ENCODE measurements at places on chromosomes 5 and 9.

DNA sequence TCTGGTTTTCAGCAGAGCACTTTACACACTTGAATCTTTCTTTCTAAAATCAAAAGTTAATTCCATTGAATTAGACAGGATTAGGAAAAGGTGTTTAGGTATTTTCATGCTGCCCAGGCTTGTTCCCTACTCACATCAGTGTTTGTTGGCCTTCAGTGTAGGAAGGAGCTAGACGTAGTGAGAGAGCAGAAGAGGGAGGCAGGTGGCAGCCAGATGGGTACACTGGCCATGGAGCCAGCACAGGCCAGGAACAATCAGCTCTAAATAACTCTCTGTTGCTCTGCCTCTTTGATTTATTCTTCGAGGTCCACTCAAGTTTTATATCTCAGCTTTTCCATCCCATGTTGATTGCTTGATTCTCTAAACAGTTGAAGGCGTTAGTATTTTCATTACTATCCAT is 529.6 kb downstream of the PSAT1 start:
- DNase-seq: no peak

DNA sequence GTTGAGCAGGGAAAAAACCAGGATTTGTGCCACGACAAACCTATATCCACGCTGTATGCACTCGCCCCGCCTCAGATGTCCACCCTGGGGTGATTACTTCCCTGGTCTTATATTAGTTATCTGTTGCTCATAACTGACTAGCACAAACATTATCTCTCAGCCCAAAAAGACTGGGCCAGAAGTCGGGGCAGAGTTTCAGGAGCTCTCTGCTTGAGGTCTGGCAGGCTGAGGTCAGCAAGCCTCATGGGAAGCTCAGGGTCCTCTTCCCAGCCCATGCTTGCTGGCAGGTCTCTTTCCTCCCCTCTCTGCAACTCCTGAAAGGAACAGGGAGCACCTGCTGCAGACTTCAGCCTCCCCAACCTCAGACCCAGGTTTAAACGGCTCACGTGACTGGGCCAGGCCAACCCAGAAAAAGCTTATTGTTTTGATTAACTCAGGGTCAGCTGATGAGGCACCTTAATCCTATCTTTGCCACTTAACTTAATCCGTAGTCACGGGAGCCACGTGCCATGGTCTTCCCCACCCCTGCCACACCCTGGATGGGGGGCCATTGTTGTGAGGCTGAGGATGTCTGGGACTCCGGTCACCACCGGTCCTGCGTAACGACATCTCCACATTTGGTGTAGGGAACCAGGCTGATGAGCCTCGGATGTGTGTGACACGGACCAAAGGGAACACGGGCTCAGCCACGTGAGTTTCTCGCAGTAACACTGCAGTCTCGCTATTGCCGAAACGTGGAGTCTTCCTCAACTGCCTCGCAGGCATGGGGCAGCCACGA is 123.7 kb upstream of the IRX4 start:
- DNase-seq: no peak

DNA sequence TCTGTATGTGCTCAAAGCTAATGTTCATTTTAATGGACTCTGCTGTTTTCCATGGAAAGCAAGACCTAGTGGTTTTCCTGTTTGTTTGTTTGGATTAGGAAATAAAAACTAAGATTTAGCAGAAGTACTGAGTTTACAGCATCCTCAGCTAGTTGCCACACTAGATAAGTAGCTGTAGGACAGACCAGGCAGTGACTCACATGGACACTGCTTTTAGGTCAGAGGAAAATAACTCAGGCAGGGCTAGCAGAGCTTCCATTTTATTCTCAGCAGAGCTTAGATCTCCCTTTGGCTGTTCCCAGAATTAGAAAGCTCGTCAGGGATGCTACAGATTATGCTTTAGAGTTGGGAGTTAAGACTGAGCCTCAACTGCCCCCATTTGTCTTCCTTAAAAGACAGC is 204.4 kb downstream of the SH3GL2 start:
- no peak for DNase-seq

DNA sequence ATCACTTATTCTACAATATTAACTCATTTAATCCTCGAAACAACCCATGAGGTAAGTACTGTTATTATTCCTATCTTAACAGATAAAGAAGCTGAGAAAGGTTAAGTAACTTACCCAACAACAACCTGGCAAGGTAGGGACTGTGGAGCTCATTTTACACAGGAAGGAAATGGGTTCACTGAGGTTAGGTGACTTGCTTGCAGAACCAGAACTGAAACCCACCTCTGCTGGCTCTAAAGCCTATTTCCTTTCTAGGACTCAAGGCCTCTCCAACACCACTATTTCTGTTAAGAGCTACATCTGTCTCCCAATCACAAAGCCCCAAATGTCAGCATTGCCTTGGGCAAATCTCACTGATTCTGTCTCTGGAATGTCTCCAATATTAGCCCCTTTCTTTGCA is 38.9 kb upstream of the IFNK start:
- DNase-seq: no peak

- DNase-seq: no peak
These were observed 32.0 kb upstream of the PANK3 start for GRCh38 chr5:168611165-168611564.

DNA sequence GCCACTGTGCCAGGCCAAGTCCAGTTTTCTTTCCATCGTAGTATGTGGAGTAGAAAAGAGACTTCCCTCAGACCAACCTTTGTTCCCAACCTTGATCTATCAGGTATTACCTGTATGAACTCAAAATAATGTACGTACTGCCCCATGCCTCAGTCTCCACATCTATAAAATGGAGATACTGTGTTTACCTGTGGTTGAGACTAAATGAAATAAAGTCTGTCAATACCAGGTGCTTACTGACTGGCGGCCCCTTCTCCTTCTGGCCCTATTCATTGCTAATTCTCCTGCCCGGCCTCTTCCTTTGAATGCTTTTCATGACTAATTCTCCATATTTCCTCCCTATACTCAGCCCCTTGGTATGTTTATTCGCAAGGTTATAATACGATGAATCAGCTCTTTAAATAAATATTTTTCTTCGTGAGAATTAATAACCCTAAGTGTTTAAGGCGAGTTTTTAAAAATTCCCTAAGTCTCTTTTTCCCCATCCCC is 89.6 kb upstream of the BASP1 start:
- DNase-seq: no peak

- peak; percentile 48 for DNase-seq
These were observed 566 bp downstream of the GPR21 start for GRCh38 chr9:123033864-123034601.

DNA sequence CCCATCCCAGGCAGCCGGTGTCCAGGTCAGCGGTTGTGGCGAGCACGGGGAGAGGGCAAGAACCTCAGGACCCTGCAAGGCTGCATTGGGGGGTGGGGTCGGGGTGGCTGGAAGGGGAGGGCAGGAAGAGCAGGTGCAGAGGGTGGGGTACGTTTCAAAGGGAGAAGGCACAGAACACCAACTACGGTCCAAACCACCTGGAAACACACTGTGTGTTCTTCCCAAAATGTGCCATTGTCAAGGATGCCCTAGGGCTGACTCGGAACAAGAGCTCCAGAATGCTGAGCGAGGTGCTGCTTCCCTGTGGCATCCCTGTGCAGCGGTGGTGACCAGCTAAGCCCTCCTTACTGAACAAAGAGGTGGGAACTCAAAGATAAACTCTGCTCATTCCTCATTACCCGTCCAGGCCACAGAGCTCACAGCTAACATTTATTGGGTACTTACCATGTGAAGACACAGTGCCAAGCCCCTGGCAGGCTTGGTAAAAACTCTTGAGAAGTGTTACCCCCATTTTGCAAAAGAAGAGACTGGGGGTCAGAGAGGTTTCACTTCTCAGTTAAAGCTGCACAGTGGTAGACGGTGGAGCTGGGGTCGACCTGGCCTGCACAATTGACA is 153.8 kb downstream of the COL23A1 start:
- no peak for DNase-seq

GRCh38 chr5:36692791-36693763 is 86.7 kb downstream of the SLC1A3 start:
- peak; percentile 90 for DNase-seq

- no peak for DNase-seq
These were observed 408.1 kb upstream of the PIK3R1 start for GRCh38 chr5:67807439-67807888.

- DNase-seq: no peak
These were observed 88.1 kb upstream of the PTPRD start for GRCh38 chr9:10700915-10701314.

- no peak for DNase-seq
These were observed 12.9 kb downstream of the NLN start for GRCh38 chr5:65734921-65735320.

DNA sequence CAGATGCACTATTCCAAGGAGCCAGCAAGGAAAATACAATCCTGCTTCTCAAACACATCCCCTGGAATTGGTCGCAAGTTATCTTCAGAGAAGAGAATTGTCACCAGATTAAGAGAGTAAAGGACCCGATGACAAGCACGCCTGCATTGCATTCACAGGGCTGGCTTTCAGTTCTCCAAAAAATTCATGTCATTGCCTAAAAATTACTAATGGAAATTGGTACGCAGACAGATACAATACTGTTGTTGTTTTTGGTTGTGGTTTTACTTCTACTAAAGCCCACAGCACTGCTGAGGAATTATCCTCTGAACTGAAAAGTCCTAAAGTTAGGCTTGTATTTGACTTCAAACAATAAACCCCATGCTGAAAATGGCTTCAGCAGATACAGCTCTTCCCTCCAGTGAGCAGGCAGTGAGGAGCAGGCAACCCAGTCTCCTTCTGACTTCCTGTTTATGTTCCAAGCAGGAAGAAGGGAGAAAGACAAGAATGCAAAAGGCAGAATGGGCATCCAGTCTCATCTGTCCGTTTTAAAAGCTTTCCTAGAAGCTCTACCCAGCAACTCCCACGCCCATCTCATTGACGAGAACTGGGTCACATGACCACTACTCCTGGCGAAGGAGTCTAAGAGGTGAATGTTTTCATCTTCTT is 80.6 kb upstream of the ZNF366 start:
- no peak for DNase-seq

DNA sequence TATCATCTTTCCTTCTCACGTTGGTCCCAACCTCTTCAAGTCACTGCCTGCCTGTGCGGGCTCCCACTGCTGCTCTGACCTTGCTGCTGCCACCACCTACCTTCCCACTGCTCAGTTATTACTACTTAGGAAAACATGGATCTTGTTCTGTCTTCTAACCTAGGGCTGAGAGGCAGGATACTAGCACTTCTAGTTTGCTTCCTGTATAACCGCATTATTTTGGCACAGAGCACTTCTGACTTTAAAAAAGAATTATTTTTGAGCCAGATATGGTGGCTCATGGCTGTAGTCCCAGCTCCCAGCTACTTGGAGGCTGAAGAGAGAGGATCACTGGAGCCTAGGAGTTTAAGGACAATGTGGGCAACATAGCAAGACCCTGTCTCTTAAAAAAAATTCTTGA is 135.4 kb upstream of the GNA14 start:
- no peak for DNase-seq

GRCh38 chr5:123455640-123456039 is 32.4 kb upstream of the CEP120 start:
- DNase-seq: no peak

DNA sequence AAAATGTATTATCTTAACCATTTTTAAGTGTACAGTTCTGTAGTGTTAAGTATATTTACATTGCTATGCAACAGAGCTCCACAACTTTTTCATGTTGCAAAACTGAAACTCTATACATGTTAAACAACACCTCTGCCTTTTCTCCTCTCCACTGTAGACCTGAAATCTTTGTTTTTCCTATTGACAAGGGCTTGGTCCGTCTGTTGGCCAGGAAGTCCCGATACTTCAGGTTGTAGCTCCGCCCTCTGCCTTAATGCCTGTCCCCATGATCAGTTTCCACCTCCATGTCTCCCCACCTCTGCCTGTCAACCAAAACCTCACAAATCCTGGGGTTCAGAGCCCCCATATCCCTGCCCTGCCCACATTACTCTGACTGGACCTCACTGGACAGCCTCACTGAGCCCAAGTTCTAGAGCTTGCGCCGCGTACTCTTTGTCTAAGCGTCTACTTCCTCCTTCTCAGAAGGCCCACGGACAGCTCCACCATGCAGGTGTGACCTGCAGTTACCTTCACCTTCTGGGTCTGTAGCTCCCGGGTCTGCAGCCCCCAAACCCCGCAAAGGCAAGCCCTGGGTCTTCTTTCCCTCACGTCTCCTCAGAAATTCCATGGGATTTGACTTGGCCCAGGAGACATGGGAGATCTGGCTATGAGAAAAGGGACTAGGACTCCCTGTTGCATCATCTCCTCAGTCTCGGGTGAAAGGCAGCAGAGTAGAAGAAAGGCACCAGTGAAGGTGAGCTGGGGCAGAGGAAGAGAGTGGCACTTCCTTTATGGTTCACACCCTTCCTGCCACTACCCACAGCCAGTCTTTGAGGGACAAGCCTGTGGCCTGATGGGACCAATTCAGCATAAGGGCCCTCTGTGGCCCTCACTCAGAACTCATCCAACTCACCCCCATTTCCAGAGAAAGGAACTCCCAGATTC is 8.0 kb downstream of the GLIPR2 start:
- no peak for DNase-seq

DNA sequence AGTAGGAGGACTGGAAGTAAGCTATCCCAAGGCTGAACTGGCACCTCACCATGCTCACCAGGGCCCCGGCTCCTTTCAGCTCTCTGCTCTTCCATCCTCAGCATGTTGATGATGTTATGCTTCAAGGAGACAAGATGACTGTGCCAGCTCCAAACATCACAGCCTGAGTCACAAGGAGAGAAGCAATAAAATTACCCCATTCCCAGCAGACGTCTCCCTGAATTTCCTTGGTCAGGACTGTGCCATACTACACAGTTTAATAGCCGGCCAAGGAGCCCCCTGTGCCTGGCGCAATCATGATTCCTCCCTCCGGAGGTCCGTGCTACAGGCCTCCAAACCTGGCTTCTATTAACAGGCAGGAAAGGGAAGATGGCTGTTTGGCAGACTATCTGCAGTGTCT is 51.2 kb upstream of the ROR2 start:
- DNase-seq: no peak

DNA sequence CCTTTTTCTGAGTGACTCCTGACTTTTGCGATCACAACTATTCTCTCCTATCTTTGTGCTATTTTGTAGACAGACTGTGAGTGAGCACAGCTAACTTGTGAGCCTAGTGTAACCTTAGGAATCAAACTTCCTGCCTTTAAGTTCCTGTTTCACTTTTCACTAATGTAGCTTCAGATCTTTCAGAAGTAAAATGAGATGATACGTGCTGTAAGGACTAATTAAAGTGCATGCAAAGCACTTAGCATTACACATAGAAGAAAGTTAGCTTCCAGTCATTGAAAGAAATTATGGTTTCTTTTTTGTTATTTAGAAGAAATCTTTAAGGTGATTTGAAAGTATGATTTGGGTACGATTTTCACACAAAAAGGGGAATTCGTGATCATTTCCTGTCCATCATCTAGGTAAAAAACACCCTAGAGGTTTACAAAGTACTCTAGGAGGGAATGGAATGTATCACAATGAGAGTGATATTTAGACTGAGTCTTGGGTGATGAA is 122.7 kb downstream of the ST8SIA4 start:
- no peak for DNase-seq

GRCh38 chr9:127720031-127720864 is 4.4 kb downstream of the TTC16 start:
- no peak for DNase-seq

Measured in right hindlimb (tissue), 1 donor.